Activated naive CD4-positive, alpha-beta T cell treated with anti-CD3 and anti-CD28 coated beads, Interleukin-2, amount 50 U/mL, for 16 hours (primary cell): ENCODE measurements at places on chromosomes 5 and 9.

- DNase-seq = peak; percentile 24
Measured at GRCh38 chr5:72556351-72557166, 49.3 kb upstream of the ZNF366 start.

- DNase-seq = no peak
Measured at GRCh38 chr5:33641744-33642505, 201.2 kb downstream of the TARS1 start.

DNA sequence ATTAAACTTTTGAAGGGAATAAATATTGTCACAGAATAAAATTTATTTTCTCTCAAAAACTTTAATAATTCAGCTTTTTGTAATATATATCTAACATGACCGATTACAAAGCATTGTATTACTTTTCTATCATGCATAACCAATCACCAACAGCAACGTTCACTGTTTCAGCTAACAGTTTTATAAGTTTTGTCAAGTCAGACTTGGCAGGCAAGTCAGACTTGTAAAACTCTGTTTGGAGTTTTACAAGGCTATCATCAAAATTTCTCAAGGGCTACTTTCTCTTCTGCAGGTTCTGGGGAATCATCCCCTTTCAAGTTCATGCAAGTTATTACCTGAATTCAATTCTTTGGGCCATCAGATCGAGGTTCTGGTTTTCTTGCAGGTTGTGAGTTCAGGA lies 347.2 kb downstream of the CTNND2 start:
- DNase-seq = no peak

- DNase-seq = no peak
Measured at GRCh38 chr9:8864545-8864896, 1064.9 kb upstream of the DMAC1 start.

DNA sequence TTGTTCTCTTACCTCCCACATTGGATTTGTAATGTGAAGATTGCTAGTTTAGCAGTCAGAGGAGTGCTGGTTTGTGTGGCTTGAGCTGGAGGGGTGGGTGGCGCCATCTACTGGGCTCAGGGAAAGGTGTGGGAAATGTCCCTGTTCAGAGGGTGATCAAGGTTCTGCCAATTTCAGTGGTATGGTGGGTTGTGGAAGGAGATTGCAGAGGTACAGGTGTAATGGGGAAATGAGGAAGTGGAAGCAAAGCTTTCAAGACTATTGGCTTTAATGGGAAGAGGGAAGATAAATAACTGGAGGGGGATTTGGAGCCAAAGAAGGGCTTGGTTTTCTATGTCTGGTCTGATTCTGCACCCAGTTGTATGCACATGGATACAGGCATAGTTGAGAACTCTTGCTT lies 76.4 kb downstream of the OSMR start:
- DNase-seq = peak; percentile 37

GRCh38 chr5:58755397-58755796 lies 172.5 kb downstream of the RAB3C start:
- DNase-seq = no peak

DNA sequence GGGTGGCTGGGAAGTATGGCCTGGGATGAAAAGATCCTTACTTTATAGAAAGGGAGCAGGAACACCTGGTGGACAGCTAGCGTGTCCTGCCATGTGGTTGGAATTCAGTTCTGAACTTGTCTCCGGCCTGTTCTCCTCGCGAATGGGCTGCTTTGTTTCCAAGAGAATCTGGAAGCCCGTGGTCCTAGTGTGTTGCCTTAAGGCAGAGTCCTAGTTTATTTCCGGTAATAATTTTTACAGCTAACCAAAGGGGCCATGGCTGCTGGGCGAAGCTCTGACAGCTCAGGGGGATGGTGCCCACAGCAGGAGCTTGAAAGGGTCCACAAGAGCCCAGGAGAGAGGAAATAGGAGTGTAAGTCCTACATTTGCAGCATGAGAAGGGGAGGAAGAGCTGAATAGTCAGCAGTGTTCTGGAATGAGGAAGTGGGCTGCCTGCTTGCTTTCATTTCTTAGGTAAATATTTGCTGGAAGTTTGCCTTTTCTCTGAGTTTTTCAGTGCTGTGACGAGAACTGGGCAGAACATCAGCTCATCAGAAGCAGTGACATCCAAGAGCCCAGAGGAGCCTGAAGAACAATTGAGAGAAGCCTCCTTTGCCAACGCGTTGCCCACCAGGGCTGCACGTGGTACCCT lies 13.1 kb upstream of the IGFBPL1 start:
- DNase-seq = no peak
